ENCODE measurements at places on chromosomes 7 and 10. TPM values are rescaled to one million over a fixed set of nuclear protein-coding genes. Genes with fewer than 3 reads are reported as not detected.

RAMP3 gene
- total RNA-seq, result 6.4 TPM

TRIM74 gene
- total RNA-seq, result not detected

DNA sequence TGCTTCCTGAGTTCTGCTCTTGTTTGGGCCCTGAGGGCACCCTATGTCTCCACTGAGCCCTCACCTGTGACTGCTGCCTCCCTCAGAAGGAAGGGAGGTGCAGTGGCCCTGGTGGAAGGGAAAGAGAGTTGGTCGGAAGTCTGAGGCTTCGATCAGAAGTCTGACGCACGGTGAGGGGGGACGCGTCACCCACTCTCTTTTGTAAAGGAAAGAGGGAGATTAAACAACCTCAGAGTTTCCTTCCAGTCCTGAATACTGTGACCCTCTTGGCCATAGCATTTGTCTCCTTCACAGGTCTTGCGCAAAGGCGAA is 31.4 kb upstream of the TRIM8 start:
- no peak for DNase-seq

GRCh38 chr10:12835709-12836108 is 165.8 kb downstream of the CCDC3 start:
- DNase-seq, result no peak

- peak; percentile 62 for DNase-seq
Measured at GRCh38 chr7:103446049-103446520, at the start of gene SLC26A5. Gene SLC26A5, minus strand, starts transcription at chr7:103446207. Its CDS starts 24,693 bp downstream, at chr7:103421514.

POM121C gene
- total RNA-seq, result 20.5 TPM

DNA sequence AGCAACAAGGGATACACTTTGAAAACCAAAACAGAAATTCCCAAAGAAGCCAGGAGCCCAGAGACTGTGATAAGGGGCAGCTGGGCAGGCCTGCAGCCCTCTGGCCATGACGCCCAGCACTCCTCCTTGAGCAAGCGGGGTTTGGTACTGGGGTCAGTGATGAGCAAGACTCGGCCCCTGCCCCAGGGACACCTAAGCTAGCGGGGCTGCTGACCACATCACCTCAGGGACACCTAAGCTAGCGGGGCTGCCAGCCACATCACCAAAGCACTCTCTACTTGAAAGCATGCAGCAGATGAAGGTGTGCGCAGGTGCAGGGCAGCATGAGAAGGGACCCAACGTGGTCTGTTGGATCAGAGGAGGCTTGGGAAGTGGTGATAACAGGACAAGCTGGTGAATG is 108.0 kb upstream of the PPP2R2D start:
- DNase-seq, result no peak

GSAP gene
- total RNA-seq, result 20.6 TPM

GRCh38 chr7:26311798-26312197 is 20.1 kb downstream of the SNX10 start:
- DNase-seq, result no peak

ZNF425 gene
- total RNA-seq, result 2.3 TPM

DNA sequence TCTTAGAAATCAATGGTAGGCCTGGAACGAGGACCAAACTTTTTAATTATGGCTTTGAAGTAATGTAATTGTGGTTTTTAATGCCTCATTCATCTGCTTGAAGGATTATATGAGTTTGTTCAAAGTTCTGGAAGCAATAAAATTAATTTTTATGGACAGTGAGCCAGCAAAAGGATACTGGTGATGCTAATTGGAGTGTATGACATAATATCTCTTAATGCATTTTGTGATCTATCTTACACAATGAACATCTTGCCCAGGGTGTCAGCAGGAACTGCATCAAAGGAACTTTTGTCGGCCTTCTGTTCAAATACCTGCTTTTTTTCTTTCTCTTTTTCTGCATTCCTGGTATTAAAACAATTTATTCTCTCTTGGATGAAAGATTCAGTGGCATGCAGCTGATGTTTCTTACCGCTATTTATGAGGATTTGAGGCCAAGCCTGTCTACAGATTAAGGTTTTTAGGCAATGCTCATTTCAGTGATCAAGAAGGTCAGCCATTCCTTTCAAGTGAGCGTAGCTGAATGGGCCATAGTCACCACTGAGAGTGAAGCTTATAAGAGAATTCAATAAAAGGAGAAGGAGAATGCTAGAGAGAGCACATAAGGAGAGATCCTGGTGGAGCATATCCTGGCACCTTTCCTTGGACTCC is 974.8 kb downstream of the SORCS3 start:
- no peak for DNase-seq

DNA sequence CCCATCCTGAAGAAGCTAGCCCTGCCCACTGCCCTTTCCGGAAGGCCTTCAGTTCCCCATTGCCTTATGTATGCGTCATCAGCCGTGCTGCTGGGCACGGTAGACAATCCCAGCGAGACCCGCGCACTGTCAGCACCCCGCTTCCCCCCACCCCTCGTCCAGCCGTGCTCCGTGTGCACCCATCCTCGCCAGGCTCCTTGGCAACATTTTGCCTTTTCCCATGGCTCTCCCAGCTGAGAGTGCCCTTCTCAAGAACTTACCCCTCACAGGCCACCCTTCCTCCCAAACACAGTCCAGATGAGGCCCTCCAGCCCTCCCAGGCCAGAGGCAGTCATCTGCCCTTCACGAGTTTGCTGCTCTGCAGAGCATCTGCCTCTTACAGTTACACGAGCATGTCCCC is 633.8 kb upstream of the FOXK1 start:
- DNase-seq, result no peak

DNA sequence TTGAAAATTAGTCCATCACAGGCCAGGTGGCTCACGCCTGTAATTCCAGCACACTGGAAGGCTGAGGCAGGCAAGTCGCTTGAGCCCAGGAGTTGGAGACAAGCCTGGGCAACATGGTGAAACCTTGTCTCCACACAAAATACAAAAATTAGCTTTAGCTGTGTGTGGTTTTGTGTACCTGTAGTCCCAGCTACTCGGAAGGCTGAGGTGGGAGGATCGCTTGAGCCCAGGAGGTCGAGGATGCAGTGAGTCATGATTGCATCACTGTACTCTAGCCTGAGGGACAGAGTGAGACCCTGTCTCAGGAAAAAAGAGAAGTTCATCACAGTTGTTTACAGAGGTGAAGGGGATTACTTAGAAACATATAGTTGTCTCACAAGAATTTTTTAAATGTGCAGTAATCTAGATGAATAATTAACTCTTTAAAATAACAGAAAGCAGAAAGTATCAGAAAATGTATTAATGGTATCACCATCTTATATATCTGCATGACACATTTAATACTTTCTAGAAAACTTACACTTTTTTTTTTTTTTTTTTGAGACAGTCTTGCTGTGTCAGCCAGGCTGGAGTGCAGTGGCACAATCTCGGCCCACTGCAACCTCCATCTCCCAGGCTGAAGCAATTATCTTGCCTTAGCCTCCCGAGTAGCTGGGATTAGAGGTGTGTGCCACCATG is 8.9 kb downstream of the LCOR start:
- DNase-seq, result no peak

- no peak for DNase-seq
Measured at GRCh38 chr7:20019757-20020432, 197.3 kb downstream of the MACC1 start.

GRCh38 chr10:66202101-66202500 is 723.7 kb upstream of the LRRTM3 start:
- no peak for DNase-seq

DNA sequence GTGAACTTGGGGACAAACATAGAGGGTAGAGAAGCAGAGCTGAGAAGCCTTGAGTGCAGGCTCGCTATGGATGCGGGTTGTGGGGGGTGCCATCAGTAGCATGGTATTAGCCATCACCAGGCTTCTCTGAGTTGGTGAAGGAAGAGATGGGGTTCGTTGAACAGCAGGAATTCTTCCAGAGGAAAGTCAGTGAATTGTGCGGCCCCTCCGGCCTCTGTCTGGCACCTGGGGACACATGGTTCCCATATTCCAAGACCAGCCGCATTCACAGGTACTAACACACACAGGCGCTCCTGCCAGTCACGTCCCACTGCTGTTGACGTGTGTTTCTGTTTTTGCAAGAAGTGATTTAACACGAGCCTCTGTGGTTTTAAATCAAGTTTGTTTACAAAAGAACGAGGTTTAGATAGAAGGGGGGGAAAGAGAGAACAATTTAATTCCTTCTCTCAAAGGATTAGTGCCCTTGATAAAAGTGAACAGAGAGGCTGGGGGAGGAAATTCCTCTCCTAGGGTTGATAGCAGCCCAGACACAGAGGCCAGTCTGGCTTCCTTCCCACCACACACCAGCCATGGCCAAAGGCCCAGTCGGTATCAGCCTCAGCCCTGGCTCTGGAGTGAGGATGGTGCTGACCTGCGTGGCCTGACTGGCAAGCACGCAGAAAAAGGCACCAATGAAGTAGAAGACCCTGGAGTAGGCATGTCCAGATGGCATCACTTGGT is 252.6 kb upstream of the IGFBP3 start:
- no peak for DNase-seq

- no peak for DNase-seq
Measured at GRCh38 chr7:103805346-103805745, 184.1 kb downstream of the RELN start.

FRMD4A gene
- total RNA-seq, result 4.0 TPM

DNA sequence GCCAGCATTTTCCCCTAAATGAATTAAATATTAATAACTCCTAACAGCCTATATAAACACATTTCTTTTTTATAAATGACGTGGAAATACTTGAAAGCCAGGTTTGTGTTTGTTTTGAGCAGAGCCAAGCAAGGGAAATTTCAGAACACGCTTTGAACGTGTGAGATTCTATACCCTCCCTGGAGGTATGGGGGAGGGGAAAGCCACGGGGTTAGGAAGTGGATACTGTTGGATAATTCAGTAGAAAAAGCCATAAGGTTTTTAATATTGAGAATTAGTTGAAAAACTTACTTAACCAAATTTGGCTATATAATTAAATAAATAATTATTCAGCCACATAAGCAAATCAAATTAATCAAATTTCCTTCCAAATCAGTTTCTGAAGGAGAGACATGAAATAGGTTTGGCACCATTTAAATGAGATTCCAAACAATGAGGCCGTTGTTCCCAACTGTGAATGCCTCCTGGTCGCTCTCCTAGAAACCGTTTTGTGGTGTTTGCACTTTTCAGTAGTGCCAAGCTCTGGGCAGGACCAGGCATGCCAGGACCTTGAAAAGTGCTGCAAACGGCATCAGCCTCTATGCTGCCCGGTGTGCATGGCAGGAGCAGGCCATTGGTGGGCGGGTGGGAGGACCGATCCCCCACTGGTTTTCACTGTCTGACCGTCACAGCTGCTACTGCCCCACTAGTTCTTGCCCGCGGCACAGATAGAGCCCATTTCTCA is 88.1 kb downstream of the SEPTIN14 start:
- no peak for DNase-seq

DNA sequence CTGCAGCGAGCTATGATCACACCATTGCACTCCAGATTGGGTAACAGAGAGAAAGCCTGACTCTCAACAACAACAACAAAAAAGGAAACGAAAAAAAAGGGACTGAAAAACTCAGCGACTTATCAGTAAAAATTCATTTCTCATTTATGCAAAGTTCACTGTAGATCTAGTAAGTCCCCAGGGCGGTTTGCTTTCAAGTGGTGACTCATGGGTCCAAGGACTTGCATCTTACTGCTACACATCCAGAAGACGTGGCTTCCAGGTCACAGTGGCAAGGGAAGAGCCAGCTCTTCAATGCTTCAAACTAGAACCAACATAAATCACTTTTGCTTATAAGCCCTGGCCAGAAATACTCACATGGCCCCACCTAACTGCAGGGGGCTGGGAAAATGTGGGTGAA is 178.3 kb upstream of the AUTS2 start:
- DNase-seq, result no peak

GRCh38 chr7:100509231-100509630 is 25.5 kb downstream of the NYAP1 start:
- DNase-seq, result no peak

MUC3A gene
- 75.6 TPM for total RNA-seq

GRCh38 chr10:63192826-63193225 is 59.7 kb downstream of the NRBF2 start:
- DNase-seq, result no peak

DNA sequence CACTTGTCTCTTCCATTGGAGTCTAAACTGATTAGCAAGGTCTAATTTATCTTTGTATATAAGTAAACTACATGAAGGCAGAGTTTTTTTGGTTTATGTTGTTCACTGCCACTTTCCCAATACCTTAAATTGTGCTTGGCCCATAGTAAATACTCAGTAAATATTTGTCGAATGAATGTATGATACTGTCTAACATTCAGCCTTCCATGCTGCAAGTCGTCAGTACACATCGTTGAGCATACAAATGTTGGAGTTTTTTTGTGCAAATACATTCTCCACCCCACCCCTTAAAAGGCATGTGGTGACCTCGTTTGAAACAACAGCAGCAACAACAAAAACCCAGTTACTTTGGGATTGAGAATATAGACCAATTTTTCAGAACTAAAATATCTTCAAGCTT is 17.4 kb upstream of the IGF2BP3 start:
- DNase-seq, result no peak

- DNase-seq, result no peak
Measured at GRCh38 chr10:130013335-130014262, 49.5 kb upstream of the EBF3 start.

GRCh38 chr10:59382831-59383295 is 20.5 kb upstream of the FAM13C start:
- DNase-seq, result no peak

DNA sequence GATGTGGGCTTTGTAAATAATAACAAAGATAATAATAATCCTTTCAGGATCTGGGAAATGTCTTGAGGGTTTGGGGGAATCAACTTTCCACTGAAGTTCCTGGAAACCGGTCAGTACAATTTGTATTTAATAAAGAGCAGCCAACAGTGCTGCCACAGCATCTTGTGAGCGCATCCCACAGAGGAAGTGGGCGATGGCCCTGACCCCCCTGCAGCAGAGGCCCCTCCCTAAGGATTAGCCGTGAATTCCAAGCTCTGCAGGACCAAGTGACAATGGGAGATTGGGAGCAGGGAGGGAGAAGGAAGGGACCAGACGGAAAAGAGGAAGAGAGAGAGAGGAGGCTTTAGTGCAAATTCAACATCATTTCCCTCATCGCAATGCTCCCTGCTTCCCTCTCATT is 349.2 kb downstream of the RNLS start:
- DNase-seq, result no peak

DNA sequence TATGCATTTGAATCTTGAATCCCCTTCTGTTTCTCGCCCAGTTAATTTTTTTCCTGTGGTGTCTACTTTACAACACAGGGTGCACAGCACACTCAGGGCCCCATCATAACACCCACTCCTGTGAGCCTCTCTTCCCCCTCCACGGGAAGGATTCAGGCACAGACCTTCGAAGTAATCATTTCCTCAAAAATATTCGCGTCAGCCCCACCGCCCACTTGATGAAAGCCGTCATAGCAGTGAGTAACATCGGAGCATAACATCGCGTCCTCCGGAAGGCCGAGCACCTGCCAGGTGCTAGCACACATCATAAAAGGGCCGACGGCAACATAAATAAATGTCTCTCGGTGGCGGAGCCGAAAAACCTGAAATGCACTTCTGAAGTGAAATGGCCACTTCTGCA is 201.7 kb upstream of the ADARB2 start:
- no peak for DNase-seq

DNA sequence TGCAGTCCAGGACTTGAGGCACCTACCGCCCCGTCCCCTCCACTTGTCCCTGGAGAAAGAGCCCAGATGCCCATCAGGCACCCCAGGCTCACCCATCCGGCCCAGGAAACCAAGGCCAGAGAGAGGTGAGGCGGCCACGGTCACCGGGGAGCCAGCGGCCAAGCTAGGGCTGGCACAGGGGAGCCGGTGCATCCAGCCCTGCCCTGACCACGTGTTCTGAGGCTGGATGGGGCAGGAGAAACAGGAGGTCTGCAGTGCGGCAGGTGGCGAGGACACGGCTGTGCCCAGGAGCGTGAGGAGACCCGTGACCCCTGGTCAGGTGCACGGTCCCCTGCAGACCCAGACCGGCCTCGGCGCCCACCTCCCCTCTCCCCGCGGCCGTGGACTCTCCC is 27.6 kb downstream of the UNCX start:
- DNase-seq, result no peak

GRCh38 chr10:97234400-97234799 is 48.6 kb upstream of the SLIT1 start:
- no peak for DNase-seq
